ENCODE measurements at places on chromosomes 1 and 21.

DNA sequence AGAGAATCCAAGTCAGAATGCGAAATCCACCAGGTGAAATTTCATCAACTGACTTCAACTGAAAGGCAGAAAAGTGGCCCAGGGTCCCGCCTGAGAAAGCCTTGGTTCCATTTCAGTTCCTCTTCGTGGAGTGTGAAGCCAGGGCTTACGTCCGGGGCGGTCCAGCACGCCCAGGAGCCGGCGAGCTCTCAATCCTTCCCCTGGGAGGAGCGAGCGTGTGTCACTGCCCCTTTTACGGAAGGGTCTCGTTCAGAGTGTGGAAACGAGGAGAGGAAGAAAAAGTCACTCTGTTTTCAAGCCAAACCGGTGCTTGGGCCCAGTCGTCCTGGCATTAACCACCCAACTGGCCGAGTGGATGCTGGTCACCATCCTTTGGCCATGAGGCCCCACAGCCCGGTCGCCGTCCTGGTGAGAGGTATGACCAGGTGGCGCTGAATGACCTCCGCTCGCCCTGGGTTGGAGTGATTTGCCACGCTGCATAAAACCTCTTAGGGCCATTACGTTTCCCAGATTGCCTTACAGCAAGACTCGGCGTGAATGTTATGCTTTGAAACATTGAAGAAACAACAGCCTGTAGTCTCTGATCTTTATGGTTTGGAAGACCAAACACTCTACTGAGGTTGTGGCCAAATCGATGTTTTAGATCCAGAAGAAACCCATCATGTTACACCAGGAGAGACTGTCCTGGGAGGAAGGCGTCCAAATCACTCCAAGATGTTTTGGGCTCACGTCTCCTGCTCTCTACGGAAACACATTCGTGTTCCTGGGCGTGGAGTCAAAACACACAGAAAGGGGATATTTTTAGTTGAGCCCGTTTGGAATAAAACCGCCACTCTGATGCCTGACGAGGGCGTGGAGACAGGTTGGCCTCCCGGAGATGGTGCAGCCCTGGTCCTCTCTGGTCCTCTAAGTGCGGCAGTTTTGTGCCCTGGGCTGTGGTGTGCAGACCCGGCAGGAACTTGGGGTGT, 93.6 kb upstream of the ACTRT2 start:
- no peak for DNase-seq

DNA sequence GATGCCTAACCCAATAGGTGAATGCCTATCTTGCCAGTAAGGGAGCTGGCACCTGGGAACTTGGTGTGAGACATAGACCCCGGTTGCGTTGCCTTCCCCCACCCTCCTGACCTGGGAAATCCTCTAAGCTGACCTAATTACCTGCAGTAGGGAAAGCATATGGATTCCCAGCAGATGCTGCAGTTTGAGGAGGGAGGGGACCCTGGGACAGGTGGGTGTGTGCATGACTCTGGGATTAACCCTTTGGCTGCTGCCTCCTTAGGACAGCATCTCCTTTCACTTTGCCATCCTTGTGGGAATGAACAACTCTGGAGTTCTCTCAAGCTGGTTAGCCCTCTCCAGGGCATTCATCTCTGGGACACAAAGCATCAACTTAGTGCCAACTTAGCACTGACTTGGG, 16.4 kb upstream of the NFASC start:
- no peak for DNase-seq

- DNase-seq = no peak
These were observed 53.3 kb upstream of the FGGY start for GRCh38 chr1:59243550-59243949.

DNA sequence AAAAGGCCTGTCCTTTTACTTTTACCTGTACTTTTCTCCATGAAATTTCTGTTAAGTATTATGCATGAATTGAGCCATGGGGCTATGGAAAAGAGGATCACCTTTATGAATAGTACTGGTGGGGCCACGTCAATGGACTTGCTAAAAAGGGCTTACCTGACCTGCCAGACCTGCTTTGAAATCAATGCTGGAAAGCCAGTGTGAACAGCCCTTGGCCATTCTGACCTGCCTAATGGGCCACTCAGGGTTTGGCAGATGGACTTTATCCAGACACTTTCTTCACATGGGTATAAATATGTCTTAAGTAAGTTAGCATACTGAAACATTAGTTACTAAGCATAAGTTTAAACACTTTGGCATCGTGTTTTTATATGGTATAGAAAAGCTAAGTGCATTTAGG, 8.3 kb upstream of the GUK1 start:
- no peak for DNase-seq

DNA sequence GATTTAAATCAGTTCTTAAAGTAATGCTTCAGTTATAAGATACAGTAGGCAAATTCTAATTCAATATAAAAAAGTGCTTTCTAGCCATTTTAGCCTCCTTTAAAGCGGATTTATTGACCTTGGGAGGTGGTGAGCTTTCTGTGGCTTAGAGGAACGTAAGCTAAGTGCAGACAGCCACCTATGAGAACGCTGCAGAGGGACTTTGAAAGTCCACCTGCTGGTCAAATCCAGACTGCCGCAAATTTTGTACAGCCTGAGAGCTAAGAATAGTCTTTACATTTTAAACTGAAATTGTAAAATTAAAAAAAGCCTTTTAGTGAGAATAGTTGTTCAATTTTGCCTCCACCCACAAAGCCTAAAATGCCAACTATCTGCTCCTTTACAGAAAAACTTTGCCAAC, 67.0 kb upstream of the SSX2IP start:
- no peak for DNase-seq
